CD4-positive, CD25-positive, alpha-beta regulatory T cell (primary cell): ENCODE measurements at places on chromosomes 1 and 21. TPM values are rescaled to one million over a fixed set of nuclear protein-coding genes. Genes with fewer than 3 reads are reported as not detected.

Gene VHLL
- not detected for total RNA-seq

- no peak overlapping the region for H3K4me3 ChIP-seq
- no peaks in the 10 kb centered on the region for H3K27me3 ChIP-seq
- H3K27ac ChIP-seq, result no peak overlapping the region
- no peaks in the 10 kb centered on the region for H3K4me1 ChIP-seq
- no peak for DNase-seq
Measured at GRCh38 chr21:42277593-42277992, 37.6 kb downstream of the TFF3 start.

DNA sequence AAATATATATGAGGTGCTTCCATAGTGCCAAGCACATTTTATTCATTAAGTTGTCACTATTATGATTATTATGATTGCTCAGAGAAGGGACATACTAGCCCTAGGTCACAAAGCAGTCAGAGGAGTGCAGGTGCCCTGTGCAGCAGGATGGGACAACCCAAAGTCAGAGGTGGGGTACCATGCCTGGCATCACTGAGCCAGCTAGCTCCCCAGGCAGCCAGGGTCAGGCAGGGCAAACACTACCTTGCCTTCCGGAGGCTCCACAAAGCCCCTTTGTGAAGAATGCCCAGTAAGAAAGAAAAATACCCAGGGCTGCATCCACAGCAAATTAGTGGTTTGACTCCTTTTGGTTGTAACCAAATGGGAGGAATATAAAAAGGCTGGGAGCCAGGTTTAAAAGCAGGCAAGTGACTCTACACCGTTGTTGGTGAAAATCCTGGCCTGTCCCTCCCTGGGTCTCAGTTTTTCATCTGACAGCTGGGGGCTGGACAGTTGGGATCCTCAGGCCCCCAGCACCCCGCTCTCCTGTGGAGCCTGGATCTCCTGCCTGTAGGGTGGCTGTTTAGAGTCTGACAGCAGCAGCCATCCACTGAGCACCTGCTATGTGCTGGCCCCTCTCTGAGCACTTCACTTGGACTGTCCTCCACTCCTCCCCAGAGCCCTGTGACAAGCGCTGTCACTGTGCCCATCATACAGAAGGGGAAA, 98.8 kb downstream of the GLIS1 start:
- H3K27me3 ChIP-seq, result no peaks in the 10 kb centered on the region
- no peaks in the 10 kb centered on the region for H3K4me1 ChIP-seq
- no peak overlapping the region for H3K27ac ChIP-seq
- no peak overlapping the region for H3K4me3 ChIP-seq
- DNase-seq, result no peak
- no peaks in the 10 kb centered on the region for H3K36me3 ChIP-seq

DNA sequence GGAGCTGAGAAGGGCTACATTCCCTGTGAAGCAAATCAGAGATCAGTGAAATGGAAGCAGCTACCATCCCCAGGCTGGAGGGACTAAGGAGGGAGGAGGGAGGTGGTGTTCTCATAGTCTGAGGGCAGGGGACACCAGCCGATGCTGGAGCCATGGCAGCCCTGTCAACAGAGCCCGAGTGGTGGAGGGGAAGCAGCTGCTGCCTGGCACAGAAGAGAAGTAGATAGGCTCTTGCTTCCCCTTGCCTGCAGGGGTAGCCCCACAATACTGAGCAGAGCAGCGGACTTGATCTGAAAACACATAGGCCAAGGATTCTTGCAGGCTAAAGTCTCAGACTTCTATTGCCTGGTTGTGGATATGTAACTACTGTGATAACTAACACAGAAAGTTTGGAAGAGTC, 255.1 kb downstream of the FGGY start:
- H3K27me3 ChIP-seq, result no peaks in the 10 kb centered on the region
- H3K4me1 ChIP-seq, result no peaks in the 10 kb centered on the region
- no peak overlapping the region for H3K27ac ChIP-seq
- no peak overlapping the region for H3K4me3 ChIP-seq
- no peak for DNase-seq

DNA sequence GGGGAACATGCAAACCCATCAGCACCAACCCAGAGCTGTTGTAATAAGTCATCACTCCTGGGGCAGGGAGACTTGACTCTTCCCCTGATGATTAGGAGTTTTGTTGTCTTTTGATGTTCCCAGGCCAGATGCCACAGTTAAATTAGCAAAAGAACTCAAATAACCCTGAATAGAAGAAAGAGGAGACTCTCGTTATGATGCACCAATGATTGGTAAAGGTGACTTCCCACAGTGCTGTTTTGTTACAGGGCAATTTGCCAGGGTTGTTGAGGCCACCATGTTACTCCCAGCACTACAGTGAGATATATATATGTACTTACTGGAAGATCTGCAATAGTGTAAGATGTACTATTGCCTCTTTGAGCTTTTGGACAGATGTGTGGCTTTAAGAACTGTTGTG, 24.3 kb upstream of the RCAN1 start:
- peaks cover 6% of the 10 kb centered on the region for H3K4me1 ChIP-seq
- no peaks in the 10 kb centered on the region for H3K36me3 ChIP-seq
- H3K27me3 ChIP-seq, result no peaks in the 10 kb centered on the region
- no peak overlapping the region for H3K4me3 ChIP-seq
- no peak overlapping the region for H3K27ac ChIP-seq

Gene CFAP107
- not detected for total RNA-seq

- H3K27ac ChIP-seq, result no peak overlapping the region
- DNase-seq, result no peak
- H3K27me3 ChIP-seq, result no peaks in the 10 kb centered on the region
- H3K36me3 ChIP-seq, result peaks cover 17% of the 10 kb centered on the region
- H3K4me3 ChIP-seq, result no peak overlapping the region
Measured at GRCh38 chr1:66940981-66941380, 16.2 kb downstream of the MIER1 start.

Gene MASP2
- not detected for total RNA-seq

DNA sequence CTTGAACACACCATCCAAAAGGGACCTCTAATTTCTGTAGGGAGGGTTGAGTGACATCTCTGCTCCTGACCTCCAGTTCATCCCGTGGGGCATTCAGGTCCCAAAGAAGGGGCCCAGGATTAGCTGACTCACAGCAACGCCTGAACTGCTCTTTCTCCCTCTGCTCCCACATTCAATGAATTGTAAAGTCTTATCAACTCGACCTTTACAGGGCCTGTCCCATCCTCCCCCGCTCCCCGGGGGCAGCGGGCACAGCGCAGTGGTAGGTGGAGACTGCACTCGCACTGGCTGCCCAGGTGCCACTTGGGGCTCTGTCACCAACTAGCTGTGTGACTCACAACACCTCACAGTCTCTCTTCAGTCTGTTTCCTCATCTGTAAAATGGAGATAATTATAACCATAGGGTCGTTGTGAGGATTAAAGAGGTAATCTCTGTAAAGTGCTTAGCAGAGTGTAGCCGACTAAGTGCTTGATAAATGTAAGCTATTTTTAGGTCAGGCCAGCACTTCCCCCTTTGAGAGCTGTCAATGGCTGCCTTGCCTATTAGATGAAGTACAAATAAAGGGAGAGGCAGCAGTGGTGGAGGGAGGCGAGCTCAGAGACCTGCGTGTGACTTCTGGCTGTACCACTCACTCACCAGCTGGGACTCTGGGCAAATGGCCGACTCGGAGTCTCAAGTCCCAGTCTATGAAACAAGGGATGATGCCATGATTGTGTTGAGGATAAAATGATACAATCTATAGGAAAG, 637 bp upstream of the MYBPHL start:
- H3K27me3 ChIP-seq, result peaks cover 2% of the 10 kb centered on the region
- no peaks in the 10 kb centered on the region for H3K36me3 ChIP-seq
- DNase-seq, result no peak
- H3K4me3 ChIP-seq, result no peak overlapping the region

- DNase-seq, result no peak
- no peaks in the 10 kb centered on the region for H3K36me3 ChIP-seq
- H3K27me3 ChIP-seq, result no peaks in the 10 kb centered on the region
- no peaks in the 10 kb centered on the region for H3K4me1 ChIP-seq
- no peak overlapping the region for H3K27ac ChIP-seq
Measured at GRCh38 chr1:96409087-96409486, 312.5 kb upstream of the PTBP2 start.
